ENCODE measurements at places on chromosomes 12 and 14. TPM values are rescaled to one million over a fixed set of nuclear protein-coding genes. Genes with fewer than 3 reads are reported as not detected.

The RARG gene
- total RNA-seq = 40.3 TPM

The CEBPE gene
- total RNA-seq = 1.8 TPM

The CNTN1 gene
- not detected for total RNA-seq

The ADAM21 gene
- total RNA-seq = not detected

The IAPP gene
- total RNA-seq = not detected

The PPP1R3E gene
- total RNA-seq = 50.8 TPM

The CCDC197 gene
- 0.25 TPM for total RNA-seq

The BMAL2 gene
- 11.8 TPM for total RNA-seq

The RFX4 gene
- total RNA-seq = not detected

The PRPH gene
- total RNA-seq = 0.67 TPM

The TAS2R30 gene
- total RNA-seq = 3.3 TPM

The OASL gene
- 48.6 TPM for total RNA-seq

DNA sequence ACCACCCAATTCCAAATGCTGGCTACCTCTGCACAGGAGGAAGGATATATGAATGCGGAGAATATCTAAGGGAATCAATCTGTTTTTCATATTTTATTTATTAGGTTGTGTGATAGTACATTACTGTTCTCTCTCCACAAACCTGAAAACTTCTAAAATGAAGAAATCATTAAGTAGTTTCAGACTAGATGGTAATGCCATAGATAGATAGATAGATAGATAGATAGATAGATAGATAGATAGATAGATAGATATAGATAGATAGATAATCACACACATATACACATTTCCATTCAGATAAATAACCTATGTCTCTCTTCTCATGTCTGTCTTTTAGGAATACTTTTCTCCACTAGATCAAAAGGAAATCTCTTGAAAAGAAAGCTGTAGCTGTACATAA is 126.1 kb upstream of the TSPAN8 start:
- no peak for DNase-seq

GRCh38 chr14:74580275-74580672 is 31.8 kb downstream of the LTBP2 start:
- DNase-seq = no peak

GRCh38 chr12:41697161-41697560 is 447.5 kb downstream of the GXYLT1 start:
- no peak for DNase-seq

GRCh38 chr14:76726551-76726970 is 34.7 kb upstream of the VASH1 start:
- DNase-seq = no peak

- no peak for DNase-seq
These were observed 17.7 kb downstream of the PLEKHG3 start for GRCh38 chr14:64721899-64722298.

DNA sequence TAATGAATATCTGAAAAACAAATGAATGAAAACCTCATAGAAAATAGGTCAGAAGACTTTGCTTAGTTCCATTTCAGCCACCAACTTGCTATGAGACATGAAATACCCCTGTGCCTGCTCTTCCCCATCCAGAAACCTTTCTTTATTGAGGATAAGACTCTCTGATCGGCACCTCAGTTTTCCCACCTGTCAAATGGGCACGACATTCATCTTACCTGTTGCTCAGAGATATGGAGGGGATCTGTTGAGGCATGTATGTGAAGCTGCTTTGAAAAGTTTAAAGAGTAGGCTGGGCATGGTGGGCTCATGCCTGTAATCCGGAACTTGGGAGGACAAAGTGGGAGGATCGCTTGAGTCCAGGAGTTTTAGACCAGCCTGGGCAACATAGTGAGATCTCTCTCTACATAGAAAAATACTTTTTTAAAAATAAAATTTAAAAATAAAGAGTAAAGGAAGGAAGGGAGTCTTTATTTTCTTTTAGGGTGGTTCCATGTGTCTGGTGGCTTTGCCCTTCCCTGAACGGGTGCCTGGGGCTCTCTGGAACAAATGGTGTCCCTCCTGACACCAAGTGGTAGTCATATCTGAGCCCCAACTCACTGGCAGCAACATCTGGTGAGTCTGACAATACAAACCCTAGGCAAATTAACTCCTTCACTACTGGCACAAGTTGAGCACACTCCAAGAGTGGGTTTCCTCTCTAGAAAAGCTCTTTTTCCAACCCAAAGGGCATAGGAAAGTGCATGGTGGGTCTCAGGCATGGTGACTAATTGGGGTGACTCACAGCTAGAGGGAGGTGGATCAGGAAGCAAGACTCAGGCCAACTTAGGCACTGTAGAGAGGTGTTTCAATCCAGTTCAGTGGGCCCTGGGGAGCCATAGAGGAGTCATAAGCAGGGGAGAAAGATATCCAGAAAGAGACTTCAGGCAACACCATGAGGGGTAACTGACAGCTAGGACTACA is 42.1 kb downstream of the MAP1LC3B2 start:
- DNase-seq = no peak

DNA sequence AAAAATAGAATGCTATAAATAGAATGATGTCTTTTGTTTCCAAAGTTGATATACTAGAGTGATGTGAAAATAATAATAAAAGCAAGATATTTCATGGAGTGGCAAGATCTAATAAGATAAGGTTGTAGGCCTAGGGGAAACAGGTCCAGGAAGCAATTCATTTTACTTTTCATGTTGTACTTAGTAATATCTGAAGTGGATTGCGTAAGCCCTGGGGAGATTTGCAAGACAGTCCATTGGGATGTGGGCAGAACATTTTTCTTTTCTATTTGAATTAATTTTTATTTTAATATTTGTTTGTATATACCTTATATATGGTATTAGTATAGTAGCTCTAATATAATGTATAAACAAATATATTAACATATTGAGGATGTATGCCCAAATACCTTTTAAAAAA is 7.5 kb downstream of the NUBPL start:
- no peak for DNase-seq

GRCh38 chr12:50425589-50426258 is 25.0 kb downstream of the LARP4 start:
- DNase-seq = no peak

DNA sequence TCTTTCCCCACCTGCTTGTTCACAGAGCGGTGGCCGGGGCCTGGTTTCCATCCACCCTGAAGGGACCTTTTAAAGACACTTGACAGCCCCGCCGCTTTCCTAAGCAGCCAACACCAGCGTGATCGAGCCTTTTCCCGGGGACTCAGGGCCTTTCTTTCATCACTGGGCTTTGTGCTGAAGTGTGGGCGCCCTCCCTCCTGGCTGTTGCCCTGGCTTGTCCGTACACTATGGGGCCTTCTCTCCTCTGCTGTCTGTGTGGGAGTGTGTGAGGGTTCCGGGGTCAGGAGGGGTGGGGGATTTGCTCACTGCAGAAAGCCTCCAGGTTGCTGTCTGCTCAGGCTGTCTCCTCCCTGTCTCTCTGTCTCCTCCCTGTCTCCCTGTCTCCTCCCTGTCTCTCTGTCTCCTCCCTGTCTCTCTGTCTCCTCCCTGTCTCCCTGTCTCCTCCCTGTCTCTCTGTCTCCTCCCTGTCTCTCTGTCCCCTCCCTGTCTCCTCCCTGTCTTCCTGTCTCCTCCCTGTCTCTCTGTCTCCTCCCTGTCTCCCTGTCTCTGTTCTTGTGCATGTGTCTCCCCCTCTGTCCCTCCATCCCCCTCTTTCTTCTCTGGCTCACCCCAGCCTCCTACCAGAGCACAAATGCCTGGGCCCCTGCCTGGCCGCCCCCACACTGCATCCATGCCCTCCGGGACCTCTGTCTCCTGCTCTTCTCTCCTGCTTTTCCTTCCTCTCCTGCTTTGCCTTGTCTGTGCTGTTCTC is 64.7 kb downstream of the CCDC92 start:
- no peak for DNase-seq

DNA sequence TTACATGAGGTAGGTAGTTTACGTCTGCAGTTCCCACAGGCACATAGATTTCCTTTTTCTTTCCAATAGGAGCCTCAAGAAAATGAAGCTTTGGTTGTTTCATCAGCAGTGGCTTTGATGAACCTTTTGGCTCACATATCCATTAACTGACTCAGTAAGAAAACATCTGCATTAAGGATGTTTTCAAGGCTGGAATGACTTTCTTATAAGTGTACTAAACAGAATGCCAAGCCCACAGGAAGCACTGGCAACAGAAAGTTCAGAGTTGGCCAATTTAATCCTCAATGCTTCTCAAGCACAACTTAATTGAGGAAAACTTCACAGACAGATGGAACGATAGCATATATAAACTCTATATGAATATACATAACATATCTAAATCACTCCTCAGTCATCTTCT is 63.5 kb downstream of the ST8SIA1 start:
- no peak for DNase-seq

- DNase-seq = no peak
These were observed 18.9 kb downstream of the SYNE3 start for GRCh38 chr14:95497561-95498011.
